ENCODE measurements at places on chromosomes 4 and X.

DNA sequence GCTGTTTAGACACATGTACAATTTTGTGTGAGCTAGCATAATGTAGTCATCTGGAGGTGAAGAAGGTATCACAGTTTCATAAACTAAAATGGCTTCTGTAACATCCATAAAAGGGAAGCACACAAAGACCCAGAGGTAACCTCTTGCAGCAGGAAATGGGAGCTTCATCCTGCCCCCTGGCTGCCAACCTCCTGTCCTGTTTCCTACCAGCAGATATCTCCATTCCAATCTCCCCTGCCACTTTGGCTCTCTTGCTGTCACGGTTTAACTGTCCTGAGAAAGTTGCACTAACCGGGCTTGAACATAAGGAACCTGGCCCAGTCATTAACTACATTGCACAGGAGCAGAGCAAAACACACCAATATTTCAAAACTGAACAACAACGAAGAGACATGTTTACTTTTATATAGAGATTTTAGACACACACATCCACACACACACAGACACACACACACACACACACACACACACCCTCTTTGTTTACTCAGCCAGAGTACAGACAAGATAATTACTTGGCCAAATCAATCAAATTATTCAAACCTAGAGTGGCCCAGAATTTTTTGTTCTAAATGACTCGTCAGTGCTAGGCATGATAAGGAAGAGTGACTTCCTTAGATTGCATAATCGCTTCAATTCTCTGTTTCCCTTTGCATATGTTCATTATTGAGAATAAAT is 24.2 kb downstream of the MID2 start:
- no peak for DNase-seq

DNA sequence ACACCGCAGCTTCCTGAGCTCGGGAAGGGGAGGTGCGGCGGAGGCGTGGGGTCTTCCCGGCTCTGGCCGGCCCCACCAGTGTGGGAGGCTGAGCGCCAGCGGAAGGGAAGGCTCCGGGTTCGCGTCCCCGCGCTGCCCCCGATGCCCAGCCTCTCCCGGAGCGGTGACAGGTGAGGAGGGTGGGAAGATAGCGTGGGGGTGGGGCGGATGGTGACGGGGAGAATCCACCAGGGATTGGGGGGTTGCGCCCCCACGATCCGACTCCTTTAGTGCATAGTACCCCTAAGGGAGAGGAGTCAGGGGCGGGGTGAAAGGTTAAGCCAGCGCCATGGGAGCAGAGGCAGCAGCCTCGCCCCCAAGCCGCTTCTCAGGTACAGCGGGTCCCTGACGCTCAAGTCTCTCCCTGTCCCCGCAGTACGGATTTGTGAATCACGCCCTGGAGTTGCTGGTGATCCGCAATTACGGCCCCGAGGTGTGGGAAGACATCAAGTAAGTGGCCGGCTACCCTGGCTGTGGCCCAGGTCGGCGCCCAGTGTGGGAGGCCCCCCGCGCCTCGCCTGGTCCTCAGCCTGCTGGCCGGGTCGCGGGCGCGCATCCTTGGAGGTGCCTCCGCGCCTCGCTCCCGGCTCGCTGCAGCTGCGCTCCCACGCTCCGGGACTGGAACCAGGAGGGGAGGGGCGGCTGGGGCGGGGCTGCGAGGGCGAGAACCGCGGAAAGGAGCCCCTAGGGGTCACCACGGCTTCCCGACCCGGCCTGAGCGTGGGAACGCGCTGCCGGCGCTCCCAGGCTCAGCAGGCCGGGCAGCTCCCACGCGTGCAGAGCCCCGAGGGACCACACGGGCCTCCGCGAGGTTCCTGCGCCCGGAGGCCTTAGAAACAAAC is 791 bp downstream of the GUCY1B1 start:
- no peak for DNase-seq

GRCh38 chr4:86249074-86249473 is 110.8 kb downstream of the MAPK10 start:
- DNase-seq = no peak

- DNase-seq = no peak
Observed at GRCh38 chr4:46505131-46505530, 115.2 kb upstream of the GABRA2 start.

DNA sequence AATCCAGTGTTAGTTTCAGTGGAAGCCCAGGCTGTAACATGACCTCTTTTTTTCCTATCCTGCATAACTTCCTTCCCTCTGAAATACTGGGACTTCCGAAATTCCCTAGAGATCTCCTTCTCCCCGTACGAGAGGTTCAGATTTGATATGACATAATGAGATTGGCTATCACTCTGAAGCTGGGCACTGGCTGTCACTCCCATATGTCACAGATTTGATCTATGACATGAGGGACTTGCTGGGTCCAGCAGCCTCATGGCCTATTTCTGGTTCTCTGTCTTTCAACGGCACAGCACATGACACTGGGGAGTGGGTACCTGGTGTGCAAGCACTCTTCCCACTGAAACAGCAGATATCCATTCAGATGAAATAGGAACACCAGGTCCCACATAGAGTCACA is 36.7 kb downstream of the PF4 start:
- DNase-seq = no peak

Data from activated T-cell treated with anti-CD3 and anti-CD28 coated beads for 4 hours (primary cell).